Stimulated activated CD4-positive, alpha-beta T cell treated with anti-CD3 and anti-CD28 coated beads, Interleukin-2, amount 100 ng/mL, for 24 hours (primary cell): ENCODE measurements at places on chromosomes 13 and 19.

DNA sequence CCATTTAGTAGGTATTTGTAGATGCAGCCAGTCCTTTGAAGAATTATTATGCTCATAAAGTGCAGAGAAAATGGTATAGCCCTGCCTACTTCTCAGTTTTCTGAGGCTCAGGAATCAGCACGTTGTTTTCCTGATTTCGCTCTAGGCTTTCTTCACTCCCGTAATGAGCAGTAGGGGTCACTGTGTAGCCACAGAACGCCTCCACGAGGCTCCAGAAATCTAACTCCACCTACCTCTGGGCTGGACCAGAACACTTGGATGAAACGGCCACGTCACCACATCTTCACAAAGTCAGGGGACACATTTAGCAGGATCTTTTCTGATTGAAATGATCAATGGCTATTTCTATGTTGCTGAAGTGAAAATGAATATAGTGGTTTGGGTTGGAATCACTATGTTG, 49.8 kb upstream of the GTF3A start:
- peak; percentile 61 for DNase-seq

DNA sequence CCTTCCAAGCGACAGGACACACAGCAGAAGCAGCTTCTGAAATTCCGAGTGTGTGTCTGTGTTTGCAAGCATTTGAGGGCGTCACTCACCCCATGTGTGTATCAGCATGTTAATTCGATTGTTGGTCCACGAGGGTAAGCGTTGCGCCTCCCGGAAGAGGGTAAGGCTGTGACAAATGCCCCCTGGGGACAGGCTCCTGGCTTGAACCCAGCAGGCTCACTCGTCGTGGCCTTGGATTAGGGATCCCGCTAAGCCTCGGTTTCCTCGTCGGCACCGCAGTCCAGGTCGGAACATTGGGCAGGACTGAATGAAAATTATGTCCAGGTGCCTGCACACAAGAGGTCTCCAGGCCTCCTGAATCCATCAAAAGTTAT, 606 bp upstream of the STXBP2 start:
- DNase-seq: no peak

GRCh38 chr19:28508666-28509065, 704.3 kb downstream of the UQCRFS1 start:
- DNase-seq: no peak

GRCh38 chr19:14450876-14451275, 17.8 kb downstream of the PKN1 start:
- DNase-seq: no peak

GRCh38 chr19:46367426-46367825, 20.5 kb downstream of the PPP5C start:
- no peak for DNase-seq

- DNase-seq: no peak
Measured at GRCh38 chr19:8657869-8658268, 27.4 kb downstream of the NFILZ start.

- peak; percentile 50 for DNase-seq
Measured at GRCh38 chr19:14433554-14434501, 722 bp downstream of the PKN1 start.

DNA sequence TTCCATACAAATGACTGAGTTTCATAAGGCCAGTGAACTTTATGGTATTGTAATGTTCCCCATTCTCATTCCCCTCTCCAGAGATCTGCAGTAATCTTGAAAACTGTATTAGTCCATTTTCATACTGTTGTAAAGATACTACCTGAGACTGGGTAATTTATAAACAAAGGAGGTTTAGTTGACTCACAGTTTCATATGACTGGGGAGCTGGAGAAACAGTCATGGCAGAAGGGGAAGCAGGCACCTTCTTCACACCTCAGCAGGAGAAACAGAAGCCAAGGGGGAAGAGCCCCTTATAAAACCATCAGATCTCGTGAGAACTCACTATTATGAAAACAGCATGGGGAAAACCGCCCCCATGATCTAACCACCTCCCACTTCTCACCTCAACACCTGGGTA, 318.7 kb upstream of the KLF12 start:
- no peak for DNase-seq

DNA sequence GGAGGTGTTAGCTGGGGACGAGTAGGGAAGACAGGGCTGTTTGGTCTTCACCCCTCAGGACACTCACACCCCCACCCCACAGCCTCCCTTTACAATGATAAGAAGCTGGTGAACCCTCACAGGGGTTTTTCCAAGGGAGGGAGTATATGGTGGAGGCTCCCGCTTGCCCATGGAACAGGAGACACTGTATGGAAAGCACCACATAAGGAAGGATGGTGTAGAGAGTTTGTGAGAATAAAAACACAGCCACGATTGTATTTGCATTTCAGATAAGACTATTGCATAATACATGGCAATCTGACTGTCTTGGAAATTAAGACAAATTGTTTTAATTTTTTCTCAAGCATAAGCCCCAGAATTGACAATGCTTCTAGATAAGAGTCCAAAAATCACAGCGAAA, 46.9 kb downstream of the TNFSF13B start:
- no peak for DNase-seq

DNA sequence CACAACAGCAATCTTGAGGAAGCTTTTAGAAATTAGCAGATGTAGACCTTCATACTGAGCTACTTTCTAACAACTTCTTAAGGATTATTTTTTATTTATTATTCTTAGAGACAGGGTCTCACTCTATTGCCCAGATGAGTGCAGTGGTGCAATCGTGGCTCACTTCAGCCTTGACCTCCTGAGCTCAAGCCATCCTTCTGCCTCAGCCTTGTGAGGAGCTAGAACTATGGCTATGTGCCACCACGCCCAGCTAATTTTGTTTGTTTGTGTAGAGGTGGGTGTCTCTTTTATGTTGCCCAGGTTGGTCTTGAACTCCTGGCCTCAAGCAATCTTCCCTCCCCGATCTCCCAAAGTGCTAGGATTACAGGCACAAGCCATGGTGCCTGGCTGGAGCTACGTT, 200.6 kb downstream of the TSHZ3 start:
- DNase-seq: no peak

GRCh38 chr19:19487950-19488874, 27.1 kb downstream of the TSSK6 start:
- DNase-seq: no peak

DNA sequence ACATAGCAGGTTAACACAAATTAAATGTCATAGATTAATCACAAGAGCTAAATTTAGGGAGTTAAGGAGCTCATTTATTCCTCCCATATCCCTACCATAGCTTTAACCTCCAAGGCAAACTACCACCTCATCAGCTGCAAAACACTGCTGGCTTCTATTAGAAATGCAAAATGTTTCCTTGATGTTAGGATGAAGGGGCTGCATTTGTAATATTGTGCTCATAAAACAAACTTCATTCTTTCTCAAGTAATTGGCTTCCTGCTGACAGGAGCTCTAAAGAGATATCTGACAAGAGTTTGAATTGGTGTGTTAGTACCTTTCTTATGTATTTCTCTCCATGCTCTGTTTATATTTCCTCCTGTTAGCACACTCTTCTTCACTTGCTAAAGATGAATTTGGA, 152.1 kb downstream of the OLFM4 start:
- DNase-seq: no peak

- no peak for DNase-seq
Measured at GRCh38 chr13:110756219-110756631, 42.7 kb downstream of the ING1 start.

GRCh38 chr13:60118696-60119400, 44.9 kb downstream of the DIAPH3 start:
- DNase-seq: no peak

DNA sequence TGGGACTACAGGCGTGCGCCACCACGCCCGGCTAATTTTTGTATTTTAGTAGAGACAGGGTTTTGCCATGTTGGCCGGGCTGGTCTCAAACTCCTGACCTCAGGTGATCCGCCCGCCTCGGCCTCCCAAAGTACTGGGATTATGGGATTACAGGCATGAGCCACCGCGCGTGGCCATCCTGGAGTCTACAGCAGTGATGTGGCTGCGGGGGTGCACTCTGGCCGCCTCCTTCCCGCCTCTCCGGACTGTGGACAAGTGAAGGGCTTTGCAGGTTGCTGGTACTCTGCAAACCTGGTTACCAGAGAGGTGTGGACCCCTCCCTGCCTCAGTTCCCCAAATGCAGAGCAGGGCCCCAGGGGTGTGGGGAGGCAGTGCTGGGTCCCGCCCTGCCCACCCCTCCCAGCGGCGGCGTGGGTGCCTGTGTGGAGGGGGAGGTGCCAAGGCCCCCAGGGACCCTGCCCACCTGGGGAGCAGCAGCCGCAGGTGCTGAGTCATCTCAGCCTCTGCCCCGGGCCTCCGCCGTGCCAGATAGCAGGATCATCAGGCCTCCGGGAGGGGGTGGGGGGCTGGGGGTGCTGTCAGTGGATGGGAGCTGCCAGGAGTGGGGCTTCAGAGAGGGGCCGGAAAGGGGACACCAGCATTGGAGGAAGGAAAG, 23.1 kb downstream of the ARID3A start:
- DNase-seq: no peak

GRCh38 chr13:40777166-40777808, 6.3 kb upstream of the MRPS31 start:
- DNase-seq: peak; percentile 51

DNA sequence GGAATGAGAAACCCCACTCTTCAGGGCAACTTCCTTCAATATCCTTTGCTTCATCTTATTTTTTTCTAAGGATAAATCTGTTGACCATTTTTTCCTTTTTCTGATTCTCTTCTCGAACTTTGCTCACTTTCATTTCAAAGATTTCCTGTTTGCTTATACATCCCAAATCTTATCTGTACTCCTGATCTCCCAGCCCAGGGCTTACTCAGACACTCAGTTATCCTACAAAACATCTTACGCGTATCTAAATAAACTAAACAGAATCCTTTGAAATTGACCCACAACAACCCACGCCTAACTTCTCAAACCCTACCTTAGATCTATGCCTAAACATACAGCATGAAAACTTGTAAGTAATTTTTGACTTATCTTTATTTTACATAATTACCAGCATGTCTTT, 179.2 kb downstream of the ABCC4 start:
- DNase-seq: no peak

DNA sequence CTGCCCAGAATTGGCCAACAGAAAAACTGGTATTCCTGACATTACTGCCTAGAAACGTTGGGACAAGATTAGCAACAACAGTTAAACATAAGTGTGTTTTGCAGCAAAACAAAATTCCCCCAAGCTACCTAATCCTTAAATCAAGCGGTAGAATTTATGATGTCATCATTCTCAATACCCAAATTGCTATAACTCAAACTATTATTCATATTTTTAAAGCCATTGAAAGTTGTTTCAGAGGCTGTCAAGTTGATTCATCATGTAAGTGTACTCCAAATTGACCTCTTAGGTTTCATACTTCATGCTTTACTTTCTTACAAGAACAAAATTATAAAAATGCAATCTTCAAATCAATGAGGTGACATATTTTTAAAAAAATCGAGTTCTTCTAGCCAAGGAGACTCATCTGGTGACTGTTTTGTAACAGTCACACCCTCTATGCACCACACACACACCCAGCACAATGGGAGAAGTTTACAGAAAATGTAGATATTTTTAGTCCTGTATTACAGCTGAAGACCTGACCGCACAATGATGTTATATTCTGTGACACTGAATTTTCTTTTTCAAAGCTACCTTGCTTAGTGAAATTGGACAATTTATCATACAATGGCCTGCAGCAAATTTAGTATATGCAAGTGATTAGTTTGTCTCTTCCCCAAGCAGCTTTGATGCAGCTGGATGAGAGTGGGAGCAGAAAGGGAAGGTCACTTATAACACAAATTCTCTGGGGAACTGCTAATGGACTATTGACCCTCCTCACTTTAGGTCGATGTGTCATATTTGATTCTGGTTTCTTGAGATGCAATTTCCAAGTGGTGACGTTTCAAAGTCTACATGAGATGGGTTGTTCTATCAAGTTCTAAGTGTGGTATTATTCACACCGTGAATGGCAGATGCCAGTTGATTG, 345.3 kb upstream of the OBI1 start:
- no peak for DNase-seq

GRCh38 chr19:17281391-17282304, at the start of gene ANKLE1:
ANKLE1 (plus strand) TSS chr19:17281901; CDS start chr19:17281921, 20 bp downstream.
- DNase-seq: peak; percentile 71

DNA sequence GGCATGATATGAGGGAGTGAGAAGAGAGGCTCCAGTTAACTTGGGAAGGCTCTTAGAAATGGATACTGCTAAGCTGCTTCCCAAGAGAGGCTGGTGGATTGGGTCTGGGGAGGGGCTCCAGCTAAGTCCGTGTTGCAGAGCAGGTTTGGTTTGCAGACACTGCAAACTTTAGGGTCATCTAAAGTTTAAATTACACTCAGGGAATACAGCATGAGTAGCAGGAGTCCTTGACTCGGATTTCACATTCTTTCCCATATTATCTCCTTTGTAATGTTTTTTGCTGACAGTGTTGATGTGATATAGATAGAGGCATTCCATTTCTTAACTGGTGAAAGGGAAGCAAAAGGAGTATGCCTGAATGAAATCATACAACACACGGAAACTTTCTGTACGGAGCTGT, 31.9 kb downstream of the SGCG start:
- DNase-seq: no peak

GRCh38 chr13:113845055-113845454, 18.8 kb downstream of the GAS6 start:
- no peak for DNase-seq

DNA sequence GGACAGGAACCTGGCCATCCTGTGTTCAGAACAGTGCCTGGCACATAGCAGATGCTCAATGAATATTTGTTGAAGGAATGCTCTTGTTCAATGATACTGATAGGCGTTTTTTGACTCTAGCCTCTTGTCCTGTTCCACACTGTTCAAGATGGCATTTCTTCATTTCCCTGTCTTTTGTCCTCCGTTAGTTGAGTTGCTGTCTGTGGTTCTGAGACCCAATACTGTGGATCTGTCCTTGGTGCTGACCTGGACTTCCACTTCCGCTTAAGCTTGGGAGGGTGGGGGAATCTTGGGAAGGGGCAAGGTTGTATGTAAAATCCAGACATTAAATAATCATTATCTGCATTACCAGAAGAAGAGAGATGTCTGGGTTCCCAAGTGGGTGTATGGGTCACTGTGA, 8.3 kb upstream of the KCNN4 start:
- DNase-seq: no peak

DNA sequence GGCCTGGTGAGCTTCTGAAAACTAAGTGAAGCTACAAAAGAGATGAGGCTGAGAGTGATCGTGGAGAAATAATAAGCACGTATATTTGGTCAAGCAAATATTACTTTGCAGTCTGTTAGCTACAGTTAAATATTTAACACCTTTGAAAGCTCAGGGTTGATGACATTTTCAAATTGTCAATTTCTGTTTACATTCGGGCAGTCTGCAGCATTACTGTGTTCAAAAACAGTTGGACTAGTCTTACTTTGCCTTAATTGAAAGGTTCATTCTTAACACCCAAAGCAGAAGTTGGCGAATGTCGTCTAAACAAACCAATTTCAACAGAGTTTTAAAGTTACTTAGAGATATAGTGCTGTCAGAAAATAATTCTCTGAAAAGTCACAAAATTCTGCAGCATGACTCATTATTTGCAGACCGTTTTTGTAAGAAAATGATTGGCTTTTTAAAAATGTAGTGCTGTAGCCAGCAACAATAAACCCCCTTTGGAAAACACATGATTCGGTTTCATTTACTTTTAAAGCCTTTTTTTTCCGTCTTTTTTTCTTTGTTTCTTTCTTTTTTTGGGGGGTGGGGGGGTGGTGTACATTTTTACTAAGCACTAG, 549.0 kb downstream of the GPC6 start:
- no peak for DNase-seq

- DNase-seq: no peak
Measured at GRCh38 chr13:96816261-96816660, 178.0 kb downstream of the OXGR1 start.
